ENCODE measurements at places on chromosomes 7 and 10.

- no peak for DNase-seq
Observed at GRCh38 chr7:68752485-68753178, 845.6 kb upstream of the AUTS2 start.

DNA sequence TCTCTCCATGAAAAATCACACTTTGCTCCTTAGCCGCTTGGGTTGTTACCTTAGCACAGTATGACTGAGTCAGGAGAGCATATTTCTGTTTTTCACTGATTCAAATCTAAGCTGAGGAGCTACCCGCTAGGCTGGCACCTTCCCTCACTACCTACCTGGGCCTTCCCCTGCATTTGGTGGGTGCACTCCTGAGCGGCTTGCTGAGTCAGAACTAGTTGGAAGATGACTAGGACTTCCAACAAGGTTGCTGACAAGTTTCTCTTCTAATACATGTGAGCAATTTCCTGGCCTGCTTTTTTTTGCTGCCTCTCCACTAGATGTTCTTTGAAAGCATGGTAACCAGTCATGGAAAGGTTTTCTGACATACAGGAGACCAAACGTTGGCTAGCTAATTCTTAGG is 43.8 kb upstream of the SEC61G start:
- DNase-seq = no peak

- DNase-seq = no peak
Observed at GRCh38 chr10:71743089-71743838, 23.7 kb upstream of the C10orf105 start.

- no peak for DNase-seq
Observed at GRCh38 chr10:45044290-45044689, 43.6 kb downstream of the ZNF22 start.

DNA sequence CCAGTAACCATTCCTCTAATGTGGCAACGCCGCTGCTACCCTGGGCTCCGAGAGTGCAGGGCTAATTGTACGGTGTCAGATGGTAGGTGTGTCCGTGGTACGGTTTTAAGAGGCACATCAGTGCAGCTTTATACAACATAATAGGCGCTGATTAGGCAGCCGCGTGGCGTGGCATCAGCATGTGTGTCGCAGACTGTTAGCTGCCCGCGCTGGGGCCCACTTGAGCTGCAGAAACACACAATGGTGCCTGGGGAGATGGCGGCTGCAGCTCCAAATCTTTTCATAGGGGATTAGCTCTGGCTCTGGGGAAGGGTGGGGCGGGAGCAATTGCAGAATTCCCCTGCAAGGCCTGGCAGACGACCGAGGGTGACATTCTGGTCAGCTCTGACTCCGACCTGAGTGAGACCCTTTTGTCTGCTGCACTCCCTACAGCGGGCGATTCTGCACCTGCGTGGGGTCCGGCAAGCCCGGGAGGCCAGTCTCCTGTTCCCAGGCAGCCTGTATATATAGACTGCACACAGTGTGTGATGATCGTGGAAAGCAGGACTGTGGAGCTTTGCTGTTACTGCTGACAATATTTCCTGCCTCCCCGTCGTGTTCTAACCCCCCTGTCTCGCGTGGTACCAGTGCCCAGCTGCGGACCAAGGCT is 722.7 kb upstream of the CELF2 start:
- DNase-seq = no peak

- DNase-seq = no peak
Observed at GRCh38 chr7:28575241-28575643, 162.9 kb downstream of the CREB5 start.

DNA sequence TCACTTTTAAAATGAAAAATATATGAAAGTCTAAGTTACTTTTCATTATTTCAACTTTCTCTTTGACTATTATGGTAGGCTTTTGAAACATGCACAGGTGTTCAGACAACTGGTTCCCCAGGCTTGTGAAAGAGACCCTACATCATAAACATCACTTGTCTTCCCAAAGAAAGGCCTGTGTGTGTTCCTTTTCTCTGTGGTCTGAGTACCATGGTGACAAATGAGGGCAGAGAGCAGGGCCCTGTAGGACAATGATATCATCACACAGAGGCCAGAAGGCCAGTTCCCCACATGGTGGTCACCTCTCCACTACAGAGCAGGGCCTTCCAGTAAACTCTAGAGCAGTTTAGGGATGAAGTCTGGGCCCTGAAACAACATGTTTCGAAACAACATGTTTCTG is 288.8 kb downstream of the USP6NL start:
- no peak for DNase-seq

GRCh38 chr10:128642023-128642422 is 515.8 kb upstream of the MKI67 start:
- DNase-seq = no peak
